Stimulated activated CD4-positive, alpha-beta T cell treated with anti-CD3 and anti-CD28 coated beads, TNF-alpha, amount 100 ng/mL, for 24 hours (primary cell): ENCODE measurements at places on chromosomes 7 and 10.

GRCh38 chr10:113746217-113746957 lies 5.1 kb upstream of the PLEKHS1 start:
- no peak for DNase-seq

DNA sequence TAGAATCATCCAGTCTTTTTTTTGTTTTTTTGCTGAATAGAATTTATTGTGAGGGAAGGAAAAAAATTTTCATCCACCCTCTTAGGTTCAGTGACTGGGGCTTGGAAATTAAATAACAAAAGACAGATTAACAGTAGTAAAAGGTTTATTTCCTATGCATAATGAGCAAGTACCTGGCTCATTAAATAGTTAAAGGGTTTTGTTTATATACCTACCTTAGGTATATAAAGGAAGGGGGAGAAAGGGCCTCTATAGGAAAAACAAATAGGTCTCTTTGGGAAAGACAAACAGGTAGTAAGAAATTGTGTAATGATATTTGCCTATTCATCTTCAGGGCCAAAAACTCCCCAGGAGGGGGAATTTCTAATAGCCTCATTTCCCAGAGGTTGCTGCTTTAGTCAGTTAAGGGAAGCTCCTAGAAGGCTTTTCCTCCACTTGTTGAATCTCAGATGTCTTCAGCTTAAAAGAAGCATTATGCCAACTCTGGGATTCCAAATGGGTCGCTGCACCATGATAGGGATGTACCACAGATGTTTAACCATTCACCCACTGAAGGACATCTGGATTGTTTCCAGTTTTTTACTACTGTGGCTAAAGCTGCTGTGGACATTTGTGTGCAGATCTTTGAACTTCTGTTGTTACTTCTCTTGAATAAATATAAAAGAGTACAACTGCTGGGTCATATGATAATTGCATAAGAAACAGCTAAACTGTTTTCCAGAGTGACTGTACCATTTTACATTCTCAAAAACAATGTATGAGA lies 11.3 kb downstream of the ACADSB start:
- no peak for DNase-seq

DNA sequence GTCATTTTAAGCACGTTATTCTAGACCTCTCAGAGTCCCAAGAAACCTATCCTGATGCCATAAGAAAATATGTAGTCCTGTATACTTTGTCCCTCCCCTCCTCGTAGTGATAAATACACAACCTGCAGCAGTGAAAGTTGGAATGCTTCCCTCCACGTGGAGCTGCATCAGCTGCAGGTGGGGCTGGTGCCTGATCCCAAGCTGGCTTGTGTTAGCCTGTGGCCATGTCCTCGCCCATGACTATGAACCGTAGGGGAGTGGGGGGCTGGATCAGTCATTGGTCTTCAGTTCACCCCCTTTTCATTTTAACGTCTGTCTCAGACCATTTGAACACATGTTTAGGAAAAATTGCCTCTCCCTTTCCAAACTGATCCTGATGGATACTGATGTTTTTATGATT lies 171.4 kb upstream of the HABP2 start:
- DNase-seq: no peak

- no peak for DNase-seq
Observed at GRCh38 chr10:10685566-10685965, 332.1 kb upstream of the CELF2 start.

DNA sequence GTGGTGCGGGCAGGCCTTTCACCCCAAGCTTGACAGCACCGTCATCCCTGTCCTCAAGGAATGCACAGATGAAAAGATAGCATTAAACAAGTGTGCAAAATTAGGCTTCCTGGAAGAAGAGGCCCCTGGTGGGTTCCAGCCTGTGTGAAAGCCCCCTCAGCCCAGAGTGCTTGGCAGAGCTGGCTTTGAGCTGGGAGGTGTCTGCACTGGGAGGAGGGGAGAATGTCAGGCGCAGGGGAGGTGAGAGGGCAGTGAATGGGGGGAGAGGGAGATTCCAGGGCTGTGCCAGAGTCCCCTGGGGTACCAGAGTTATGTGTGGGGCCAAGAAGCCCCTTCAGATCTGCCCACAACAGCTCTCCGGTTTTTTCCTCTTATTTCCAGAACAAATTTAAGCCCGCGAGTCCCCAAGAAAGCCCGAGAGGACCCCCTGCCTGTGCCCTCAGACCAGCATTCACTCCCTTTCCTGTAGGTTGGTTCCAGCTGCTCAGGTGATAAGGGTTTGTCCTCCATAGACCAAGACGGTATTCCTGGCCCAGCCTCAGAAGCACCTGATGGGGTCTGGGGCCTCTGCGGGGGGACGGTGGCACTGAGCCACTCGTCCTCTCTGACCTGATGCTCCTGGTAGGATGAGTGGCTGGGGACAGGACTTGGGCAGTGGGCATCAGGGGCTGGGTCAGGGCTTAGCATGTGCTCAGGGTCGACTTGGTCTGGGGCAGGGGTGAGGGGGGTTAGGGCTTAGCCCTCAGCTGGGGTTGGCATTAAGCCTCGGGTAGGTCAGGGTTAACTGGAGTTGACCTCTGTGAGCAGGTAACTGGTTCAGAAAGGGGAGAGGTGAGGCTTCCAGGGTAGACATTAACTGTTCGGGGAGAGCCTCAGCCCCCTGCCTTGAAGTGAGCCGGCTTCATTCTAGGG lies 43.4 kb downstream of the ADCYAP1R1 start:
- DNase-seq: no peak

DNA sequence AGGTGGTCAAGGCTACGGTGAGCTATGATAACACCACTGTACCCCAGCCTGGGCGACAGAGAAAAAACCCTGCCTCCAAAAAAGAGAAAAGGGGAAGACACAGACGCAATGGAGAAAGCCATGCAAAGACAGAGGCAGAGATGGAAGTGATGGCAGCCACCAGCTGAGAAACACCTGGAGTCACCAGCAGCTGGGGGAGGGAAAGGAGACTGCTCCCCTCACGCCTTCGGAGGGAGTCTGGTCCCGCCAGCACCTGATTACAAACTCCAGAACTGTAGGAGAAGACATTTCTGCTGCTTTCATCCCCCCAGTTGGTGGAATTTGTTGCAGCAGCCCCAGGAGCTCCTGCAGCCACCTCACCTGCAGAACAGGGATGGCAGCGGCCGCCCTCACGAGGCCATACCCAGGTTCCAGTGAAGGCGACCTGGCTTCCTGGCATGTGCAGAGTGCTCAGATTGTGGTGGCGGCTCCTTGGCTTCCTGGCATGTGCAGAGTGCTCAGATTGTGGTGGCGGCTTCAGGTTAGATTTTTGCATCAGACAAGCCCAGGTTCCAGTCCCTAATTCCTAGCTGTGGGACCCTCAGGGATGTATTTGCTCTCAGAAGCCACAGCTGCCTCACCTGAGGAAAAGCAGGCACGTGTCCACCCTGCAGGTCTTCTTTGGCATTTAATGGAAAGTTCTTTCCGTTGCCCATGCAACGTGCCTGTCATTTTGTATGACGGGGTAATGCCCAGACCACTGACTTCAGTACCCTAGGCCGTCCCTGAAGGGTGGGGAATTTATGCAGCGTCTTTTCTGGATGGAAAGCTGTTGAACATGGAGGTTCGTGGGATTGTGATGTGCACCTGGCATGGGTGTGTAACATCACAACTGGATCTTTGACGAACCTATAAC lies 182.9 kb downstream of the EBF3 start:
- DNase-seq: no peak

DNA sequence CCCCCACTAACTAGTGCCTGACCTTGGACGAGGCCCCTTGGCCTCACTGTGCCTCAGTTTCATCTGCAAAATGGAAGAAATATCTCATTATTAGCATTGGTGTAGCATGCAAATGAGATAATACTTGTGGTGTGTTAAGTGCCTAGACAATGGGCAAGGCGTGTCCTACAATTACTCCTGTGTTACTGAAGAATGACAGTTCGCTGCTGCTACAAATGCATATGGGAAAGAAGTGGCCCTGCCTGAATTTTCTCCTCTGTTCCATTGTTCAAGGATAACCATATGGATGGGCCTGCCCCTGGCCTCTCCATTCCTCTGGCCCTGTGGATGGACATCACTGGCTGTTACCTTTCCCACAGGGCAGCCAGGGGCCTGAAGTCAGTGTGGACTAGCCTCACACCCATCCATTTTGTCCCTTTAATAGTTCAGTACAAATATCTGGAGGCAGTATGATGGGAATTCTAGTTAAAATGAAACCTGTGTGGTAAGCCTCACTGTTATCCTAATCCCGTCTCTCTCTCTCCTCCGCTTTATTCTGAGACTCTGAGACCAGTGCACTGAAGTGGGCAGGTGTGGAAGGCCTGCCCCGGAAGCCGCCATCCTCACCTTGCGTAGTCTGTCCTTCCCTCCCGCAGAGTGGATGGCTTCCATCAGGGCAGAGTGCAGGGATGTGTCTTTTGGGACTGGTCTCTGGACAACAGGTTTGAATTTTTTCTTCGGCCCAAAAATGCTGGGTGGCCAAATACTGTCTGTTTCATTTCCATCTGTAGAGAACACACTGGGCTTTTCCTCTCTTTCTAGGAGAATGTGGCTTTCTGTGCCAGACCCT lies 244.6 kb upstream of the GRB10 start:
- no peak for DNase-seq

GRCh38 chr10:59687657-59688056 lies 22.0 kb downstream of the SLC16A9 start:
- DNase-seq: no peak

GRCh38 chr10:90481326-90481923 lies 376.4 kb downstream of the HTR7 start:
- DNase-seq: no peak

GRCh38 chr7:92955081-92955480 lies 118.7 kb upstream of the CDK6 start:
- DNase-seq: peak; percentile 22

- no peak for DNase-seq
Observed at GRCh38 chr10:114874827-114875411, 53.3 kb downstream of the FHIP2A start.

DNA sequence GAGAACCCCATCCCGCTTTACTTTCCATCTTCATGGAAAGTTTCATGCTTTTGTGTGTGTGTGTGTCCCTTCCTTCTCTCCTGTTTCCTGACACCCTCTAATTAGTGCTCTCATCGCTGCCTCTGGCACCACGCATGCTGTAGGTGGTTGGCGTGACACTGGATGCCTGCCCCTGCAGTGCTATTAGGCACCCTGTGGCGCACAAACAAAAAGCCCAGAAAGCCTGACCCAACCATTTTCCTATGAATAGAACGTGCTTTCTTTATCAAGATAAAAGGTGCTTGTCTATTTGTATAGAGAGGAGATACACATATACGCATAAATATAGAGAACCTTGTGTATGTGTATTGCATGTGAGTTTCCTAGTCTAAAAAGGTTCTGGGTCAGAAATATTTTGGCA lies 120.8 kb upstream of the CDCA7L start:
- DNase-seq: no peak

DNA sequence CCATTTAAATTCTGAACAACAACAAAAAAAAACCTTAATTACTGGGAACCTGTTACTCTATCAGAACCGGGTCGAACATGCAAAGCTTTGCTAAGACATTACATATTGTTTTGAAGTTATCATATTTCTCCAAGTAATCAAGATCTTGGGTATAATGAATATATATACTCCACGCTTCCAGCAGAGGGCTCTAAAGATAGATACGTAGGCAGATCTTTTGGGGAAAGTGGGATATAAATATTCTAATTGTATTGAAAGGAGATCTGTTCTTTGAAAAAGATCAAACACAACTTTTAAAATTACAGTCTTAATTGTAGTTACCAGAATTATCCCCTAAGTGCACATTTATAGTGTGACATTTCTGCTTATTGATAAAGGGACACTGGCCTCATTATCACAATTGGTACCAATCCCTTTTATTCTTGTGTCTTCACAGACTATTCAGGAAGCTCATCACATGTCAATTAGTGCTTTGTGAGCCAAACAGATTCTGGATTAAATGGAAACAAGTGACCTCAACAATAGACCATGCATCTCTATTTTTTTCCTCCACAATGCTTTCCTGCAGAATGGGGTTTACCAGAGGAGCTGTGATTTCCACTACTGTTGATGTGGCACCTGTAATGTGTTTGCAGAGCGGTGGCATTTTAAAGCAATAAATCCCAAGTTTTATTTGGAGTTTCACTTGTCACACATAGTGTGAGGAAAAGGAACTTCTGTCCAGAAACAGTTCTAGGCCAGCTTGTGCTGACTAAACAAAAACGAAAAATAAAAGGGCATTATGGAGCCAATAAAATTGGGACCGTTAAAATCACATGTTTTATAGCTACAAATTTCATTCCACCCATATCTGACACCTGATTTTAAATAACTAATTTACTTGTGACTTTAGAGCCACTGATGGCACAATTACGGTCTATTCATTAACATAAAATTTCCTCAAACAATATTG lies 122.4 kb downstream of the CTTNBP2 start:
- DNase-seq: no peak

DNA sequence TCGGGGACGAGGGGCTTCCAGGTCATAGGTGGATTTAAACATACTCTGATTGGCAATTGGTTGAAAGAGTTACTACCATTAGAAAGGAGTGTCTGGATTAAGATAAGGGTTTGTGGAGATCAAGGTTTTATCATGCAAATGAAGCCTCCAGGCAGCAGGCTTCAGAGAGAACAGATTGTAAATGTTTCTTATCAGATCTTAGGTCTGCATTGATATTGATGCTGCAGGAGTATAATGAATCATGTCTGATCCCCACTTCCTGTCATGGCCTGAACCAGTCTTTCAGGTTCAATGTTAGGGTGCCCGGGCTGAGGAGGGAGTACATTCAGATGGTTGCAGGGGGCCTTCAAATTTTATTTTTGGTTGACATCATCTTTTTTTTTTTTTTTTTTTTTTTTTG lies 51.4 kb downstream of the SH3PXD2A start:
- DNase-seq: no peak

DNA sequence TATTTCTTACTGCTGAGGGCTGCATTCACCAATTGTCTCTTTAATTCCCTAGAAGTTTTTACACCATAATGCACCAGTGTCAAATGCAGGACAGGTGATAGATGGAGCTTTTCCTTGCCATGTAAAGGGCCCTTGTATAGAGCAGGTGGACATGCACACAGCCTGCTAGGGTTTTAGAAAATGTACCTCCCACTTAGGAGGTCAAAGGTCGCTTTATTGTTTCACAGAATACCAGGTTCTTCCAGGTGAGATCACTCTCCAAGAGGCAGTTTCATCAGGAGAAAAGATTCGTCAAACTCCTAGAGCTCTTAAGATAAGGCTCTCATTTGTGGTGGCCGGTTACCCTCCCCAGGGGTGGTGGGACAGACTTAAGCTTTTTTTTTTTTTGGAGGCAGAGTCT lies 215.8 kb downstream of the PHTF2 start:
- DNase-seq: no peak

- DNase-seq: no peak
Observed at GRCh38 chr7:18803923-18804322, 308.4 kb downstream of the HDAC9 start.

DNA sequence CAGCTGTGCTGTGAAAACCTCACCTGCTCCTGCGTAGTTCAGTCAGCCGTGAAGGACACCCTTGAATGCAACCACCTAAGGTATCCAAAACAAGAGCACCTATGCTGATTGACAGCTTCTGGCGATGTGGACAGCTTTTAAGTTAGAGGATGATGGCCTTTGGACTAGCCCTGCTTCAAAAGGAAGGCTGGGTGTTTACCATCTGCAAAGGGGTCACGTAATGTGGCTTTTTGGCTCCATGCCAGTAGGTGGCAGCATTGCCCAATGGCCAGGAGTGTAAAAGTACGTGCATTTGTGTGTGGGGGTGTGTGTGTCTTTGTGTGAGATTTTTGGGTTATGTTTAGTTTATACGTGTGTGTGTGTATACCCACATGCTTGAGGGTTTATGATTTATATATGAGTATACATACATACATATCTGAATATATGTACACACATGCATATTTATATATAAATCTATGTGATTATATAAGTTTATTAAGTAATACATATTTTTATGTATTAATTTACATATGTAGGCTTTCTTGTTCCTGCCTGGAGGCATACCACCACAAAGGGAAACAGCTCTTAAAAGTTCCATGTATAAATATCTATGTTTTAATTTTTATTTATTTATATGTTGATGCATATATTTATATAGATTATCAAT lies 236.3 kb upstream of the ANKRD30A start:
- DNase-seq: peak; percentile 6
